ENCODE measurements at places on chromosomes 7 and 10. TPM values are rescaled to one million over a fixed set of nuclear protein-coding genes. Genes with fewer than 3 reads are reported as not detected.

PDZD7 gene
- 0.41 TPM for polyA plus RNA-seq

NPSR1 gene
- not detected for polyA plus RNA-seq

TLX1 gene
- 0.52 TPM for polyA plus RNA-seq

NIPSNAP2 gene
- 209 TPM for polyA plus RNA-seq

SPDYE8 gene
- polyA plus RNA-seq: not detected

LIPJ gene
- 0.02 TPM for polyA plus RNA-seq

ADAM22 gene
- 0.57 TPM for polyA plus RNA-seq

RTKN2 gene
- 0.11 TPM for polyA plus RNA-seq

LYZL1 gene
- not detected for polyA plus RNA-seq

TET1 gene
- 0.32 TPM for polyA plus RNA-seq

ACSL5 gene
- polyA plus RNA-seq: 7.2 TPM

PTF1A gene
- not detected for polyA plus RNA-seq

BEND7 gene
- 7.1 TPM for polyA plus RNA-seq

POU6F2 gene
- polyA plus RNA-seq: 0.86 TPM

GPR146 gene
- polyA plus RNA-seq: 17.3 TPM

LMOD2 gene
- polyA plus RNA-seq: 849 TPM

BBIP1 gene
- 30.0 TPM for polyA plus RNA-seq

PON1 gene
- polyA plus RNA-seq: not detected

SLC18A3 gene
- polyA plus RNA-seq: 0.23 TPM

SLC16A12 gene
- polyA plus RNA-seq: 2.7 TPM

Measured in right cardiac atrium (tissue), 5 donors.